Left colon (tissue), 2 donors: ENCODE measurements at places on chromosomes 6 and 20. TPM values are rescaled to one million over a fixed set of nuclear protein-coding genes. Genes with fewer than 3 reads are reported as not detected.

DNA sequence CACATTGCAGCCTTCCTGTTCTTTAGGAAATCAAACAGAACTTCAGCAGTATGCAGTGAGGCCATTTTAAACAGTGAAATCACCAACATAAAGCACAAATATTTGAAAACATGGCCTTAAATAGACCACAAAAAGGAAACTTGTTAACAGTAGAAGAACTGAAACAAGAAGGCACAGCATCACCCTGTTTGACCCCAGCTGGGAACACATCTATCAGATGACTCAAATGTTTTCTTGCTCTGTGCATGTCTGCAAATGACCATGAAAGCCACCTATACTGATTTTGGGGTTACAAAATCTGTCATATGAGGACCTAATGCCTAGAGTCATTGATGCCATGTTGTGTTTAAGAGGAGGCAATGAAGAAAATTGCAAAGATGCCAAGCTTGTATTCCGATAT lies 123.8 kb upstream of the ADGRF1 start:
- DNase-seq: no peak

DNA sequence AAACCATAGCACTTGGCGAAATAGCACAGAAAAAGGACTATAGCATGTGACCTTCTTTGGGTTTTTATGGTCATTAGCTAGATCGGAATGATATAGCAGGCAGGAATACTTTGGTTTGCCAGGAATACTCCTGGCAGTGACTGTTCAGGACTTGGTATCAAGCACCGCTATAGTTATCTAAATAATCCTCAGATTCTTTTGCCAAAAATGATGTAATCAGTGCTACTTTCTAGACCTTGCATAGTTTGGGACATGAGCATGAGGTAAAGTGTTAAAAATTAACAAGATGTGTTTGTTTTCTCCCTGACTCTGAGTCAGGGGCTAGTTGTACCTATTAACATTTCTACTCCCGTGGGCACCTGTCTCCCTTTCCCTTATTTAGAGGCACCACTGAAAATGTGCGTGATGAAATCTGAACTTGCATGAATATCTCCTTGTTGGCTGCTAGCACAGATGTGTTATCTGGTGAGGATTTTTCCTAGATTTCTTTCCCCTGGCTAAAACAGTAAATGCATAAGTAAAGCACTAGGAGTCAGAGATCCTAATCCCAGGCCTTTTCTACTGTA lies 511.0 kb downstream of the CDKAL1 start:
- DNase-seq: no peak

GRCh38 chr6:91613481-91613880 lies 1026.6 kb upstream of the MAP3K7 start:
- no peak for DNase-seq

DNA sequence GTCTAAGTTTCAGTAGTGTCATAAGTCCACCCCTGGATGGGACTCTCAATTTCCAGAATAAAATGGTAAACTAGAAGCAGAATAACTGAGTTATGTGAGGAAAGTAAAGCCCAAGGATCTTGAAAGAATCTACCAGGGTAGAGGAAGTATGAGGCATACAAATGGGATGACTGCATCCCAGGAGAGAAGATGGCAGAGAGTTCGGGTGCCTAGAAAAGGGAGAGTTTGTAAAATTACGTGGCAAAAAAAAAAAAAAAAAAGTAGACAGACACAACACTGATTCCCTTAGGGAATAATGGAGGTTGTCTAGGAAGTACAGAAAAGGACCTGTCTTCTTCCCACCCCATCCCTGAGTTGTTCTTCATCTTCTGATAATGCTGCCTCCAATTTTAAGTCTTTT lies 3.4 kb downstream of the GABBR1 start:
- no peak for DNase-seq

The CCR6 gene
- total RNA-seq: 0.31 TPM
